T47D (cell line): ENCODE measurements at places on chromosomes 16 and 17.

DNA sequence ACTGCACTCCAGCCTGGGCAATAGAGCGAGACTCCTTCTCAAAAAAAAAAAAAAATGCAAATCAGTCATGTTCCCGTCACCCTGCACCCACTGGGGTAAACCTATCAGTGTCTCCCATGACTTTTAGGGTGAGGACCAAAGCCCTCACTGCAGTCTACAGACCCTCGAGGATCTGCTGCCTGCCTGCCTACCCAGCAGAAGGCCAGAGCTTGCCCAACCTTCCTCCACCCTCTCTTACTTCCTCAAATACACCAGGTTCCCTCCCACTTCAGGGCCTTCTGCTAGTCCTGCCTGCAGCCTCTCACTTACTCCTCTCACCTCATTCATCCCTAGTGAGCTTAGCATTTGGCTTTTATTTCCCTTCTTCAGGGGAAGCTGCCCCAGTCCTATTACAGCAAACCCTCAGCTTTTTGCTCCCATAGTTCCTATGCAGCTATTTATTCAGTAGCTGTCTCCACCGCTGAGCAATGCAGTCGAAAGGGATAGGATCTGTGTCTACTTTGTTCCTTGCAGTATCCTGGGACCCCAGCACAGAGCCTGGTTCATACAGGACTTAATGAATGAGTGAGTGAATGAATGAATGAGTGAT, 17.8 kb upstream of the TOB1 start:
- no peak for DNase-seq

DNA sequence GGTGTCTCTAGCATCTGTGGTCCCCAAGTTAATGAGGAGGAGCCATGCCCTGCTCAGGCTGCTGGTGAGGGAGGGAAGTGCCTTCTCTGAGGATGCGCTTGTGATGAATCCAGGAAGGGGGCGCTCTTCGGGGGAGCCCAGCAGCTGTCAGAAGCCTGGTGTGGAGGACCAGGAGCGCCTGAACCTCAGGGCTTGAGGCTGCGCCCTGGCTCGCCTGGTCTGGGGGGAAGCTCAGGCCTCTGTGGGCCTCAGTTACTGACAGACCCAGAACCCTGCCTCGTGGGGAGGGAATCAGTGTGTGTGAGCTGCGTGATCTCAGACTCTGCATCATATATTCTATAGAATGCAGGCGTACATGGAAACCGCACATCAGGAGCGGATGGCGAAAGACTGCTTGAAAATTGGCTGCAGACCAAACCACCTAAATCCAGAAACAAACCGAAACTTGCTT, 126.1 kb downstream of the SEC14L1 start:
- DNase-seq, result no peak

- DNase-seq, result no peak
Measured at GRCh38 chr17:52233176-52233575, 74.7 kb upstream of the CA10 start.

DNA sequence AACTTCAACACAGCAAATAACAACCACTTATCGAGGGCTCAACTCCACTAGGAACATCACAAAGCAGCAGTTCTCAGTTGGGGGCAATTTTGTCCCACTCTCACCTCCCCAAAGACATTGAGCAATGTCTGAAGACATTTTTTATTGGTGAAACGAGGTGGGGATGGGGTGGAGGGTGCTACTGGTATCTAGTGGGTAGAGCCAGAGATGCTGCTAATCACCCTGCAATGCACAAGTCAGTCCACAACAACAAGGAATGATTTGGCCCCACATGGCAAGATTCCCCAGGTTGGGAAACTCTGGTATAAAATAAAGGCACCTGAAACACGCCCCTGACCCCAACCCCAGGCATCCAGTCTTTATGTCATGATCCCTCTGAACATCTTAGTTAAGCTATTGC, 33.3 kb downstream of the TLE7 start:
- DNase-seq, result no peak

GRCh38 chr17:73340093-73340596, 28.3 kb upstream of the CDC42EP4 start:
- no peak for DNase-seq

DNA sequence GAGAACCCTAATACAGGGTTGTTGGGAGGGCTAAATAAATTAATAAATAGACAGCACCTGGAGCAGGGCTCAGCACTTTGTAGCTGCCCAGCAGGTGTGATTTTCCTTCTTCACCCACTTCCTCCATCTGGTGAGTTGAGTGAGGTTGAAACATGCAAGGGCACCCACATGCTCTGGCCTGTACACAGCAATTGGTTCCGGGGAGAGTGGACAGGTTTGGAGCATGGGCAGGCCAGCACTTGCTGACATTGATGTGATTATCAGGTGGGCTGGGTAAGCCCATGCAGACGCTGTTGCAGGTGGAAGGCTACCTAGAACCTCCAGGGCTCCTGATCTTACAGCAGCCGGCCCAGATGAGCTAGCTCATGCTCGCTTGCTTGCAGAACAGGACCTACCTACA, 1.3 kb upstream of the MRTFB start:
- DNase-seq, result no peak

- DNase-seq, result no peak
Measured at GRCh38 chr16:84712138-84712671, 12.4 kb downstream of the USP10 start.

DNA sequence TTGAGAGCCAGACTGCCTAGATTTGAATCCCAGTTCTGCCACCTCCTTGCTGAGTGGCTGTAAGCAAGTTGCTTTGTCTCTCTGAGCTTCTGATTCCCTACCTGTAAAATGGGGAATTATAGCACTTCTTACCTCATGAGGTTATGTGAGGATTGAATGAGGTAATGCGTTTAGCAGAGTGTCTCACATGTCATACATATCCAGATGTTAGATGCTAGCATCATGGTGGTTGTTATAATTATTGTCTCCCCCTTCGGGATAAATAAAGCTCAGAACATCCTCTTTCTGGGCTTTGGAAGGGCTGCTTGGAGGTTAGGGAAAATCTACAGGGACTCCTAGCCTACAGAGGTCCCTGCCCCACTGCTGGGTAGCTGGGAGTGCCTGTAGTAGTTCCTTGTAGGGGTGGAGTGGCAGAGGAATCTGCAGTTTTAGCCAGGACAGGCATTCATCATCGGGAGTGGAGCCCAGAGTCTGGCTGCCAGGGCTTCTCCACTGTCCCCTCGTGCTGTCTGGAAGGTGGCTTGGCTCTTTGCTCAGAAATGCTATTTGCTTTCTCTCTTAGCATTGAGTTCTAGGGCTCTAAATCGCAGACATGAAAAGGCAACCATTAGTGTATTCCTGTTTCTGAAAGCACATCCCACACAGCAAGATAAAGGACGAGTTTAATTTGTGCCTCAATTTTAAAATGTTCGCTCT, 137.9 kb upstream of the CACNG3 start:
- DNase-seq, result no peak

DNA sequence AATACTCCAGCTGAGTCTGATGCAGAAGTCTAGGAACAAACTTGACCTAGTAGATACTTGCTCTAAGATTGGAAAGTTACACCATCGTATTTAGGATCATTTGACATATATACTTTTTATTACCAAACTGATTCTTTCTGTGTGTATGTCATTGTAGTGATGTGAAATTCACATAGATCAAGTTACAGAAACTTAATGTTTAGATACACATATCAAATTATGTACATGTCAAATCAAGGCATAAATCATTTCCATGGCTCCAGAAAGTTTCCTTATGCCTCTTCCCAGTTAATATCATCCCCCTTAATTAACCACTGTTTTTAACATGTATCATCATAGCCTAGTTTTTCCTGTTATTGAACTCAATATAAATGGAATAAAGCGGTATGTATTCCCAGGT, 292.0 kb upstream of the CDH11 start:
- DNase-seq, result no peak

DNA sequence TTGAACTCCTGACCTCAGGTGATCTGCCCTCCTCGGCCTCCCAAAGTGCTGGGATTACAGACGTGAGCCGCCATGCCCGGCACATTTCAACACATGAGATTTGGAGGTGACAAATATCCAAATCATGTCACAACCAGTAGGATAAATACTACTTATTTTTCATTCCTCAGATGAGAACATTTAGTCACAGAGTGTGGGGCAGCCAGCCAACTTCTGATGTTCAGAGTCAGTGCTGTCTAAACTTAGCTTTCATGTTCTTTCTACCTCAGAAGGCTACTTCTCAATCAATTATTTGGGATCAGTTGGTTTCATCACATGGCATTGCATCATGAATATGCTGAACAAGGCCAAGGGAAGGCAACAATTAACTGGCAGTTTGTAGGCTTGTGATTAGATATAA, 134.5 kb downstream of the CDH13 start:
- DNase-seq, result no peak

- DNase-seq, result no peak
Measured at GRCh38 chr16:51888534-51888933, 658.4 kb downstream of the TOX3 start.
